ENCODE measurements at places on chromosomes 6 and 20.

- DNase-seq = no peak
Measured at GRCh38 chr6:18165751-18166150, 10.5 kb downstream of the KDM1B start.

- no peak for DNase-seq
Measured at GRCh38 chr6:29516108-29516507, 28.4 kb upstream of the MAS1L start.

DNA sequence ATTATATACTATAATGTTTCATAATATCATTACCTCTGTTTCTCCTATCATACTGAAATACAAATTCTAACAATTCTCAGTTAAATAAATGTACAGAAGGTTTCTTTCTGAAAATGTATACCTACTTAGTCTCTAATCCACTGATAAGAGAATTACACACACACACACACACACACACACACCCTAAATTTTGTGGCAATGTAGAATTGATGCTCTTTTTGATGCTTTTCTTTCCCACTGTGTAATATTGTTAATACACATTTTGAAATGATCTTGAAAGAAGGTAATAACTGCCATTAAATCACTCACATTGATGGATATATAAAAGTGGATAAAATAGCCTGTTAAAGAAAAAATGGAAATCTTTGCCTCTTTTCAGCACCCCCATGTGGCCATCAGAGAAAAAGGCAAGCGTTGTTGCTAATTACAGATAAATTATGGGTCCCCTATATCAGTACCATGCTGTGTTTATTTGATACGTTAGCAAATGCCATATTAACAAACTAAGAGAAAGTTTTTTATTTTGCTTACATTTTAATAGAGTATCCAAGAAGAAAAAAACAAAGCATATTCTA, 76.6 kb upstream of the VGLL2 start:
- no peak for DNase-seq

DNA sequence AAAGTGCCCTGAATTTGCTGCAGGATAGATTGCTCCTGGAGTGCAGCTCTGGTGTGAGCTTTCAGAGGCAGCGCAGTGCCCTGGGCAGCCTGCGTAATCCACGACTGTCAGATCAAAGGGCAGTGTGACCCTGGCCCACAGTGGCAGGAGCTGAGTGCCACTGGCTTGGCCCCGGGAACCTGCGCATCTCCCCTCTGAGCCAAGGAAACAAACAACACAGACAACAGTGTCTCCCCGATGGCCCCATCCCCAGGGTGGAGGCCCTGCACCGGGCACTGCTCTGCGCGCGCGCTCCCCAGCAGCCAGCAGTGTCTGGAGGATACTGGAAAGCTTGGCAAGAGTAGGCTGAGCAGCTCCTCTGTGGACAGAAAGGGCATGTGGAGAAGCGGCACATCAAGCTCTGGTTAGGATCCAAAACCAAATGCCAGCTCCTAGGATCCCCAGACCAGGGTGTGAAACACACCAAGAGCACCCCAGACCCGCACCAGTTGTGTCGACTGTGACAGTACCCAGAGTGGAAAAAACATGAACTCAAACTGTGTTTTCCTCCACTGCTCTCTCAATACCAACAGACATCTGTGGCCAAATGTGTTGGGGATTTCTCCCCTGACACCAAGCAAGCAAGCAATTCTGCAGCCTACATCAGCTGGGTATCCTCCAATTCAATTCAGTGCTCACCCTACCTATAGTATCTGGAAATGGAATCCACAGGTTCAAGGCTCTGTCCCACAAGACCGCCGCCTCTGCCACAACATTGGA, 26.7 kb downstream of the RBCK1 start:
- no peak for DNase-seq

- DNase-seq = no peak
Measured at GRCh38 chr20:61941721-61942405, 123.8 kb downstream of the TAF4 start.

GRCh38 chr20:21564127-21564773, 50.4 kb upstream of the NKX2-2 start:
- DNase-seq = no peak

- peak; percentile 30 for DNase-seq
Measured at GRCh38 chr20:4820806-4821518, 99.3 kb downstream of the PRND start.

- no peak for DNase-seq
Measured at GRCh38 chr6:16087386-16087785, 41.5 kb upstream of the MYLIP start.

- no peak for DNase-seq
Measured at GRCh38 chr6:41442352-41442672, 103.9 kb upstream of the FOXP4 start.

- DNase-seq = no peak
Measured at GRCh38 chr6:131946992-131947955, 3.9 kb downstream of the CCN2 start.

DNA sequence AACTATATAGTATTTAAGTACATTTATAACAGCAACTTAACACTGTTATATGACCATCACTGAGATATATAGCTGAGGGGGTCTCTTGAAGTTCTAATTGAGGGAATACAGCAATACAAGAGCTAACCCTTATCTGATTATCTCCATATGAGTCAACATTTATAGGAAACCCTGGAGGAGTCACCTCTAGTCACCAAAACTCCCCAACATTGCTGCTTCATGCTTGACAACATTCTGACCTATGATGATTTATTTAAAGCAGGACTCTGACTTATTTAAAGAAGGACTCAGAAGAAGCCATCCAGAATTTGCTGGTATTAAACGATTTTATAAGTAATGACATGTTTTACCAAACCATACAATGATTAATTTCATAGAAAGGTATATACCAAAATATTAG, 182.6 kb upstream of the NOX3 start:
- no peak for DNase-seq

DNA sequence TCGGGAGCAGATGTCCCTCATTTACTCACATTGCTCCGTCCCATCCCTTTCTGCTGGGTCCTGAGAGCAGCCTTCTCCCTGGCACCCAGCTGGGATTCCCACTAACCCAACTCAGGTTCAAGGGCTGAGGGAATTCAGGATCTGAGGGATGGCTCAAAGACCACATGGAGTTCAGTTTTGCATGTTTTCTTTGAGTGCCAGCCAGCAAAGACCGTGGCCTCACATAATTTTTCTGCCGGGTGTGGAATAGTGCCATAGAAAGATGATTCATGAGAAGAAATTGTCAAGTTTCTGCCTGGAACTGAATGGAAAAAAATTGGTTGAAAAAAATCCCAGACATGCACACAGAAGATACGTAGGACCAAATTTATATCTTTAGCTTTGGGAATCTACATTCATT, 168.6 kb downstream of the CD83 start:
- DNase-seq = no peak

DNA sequence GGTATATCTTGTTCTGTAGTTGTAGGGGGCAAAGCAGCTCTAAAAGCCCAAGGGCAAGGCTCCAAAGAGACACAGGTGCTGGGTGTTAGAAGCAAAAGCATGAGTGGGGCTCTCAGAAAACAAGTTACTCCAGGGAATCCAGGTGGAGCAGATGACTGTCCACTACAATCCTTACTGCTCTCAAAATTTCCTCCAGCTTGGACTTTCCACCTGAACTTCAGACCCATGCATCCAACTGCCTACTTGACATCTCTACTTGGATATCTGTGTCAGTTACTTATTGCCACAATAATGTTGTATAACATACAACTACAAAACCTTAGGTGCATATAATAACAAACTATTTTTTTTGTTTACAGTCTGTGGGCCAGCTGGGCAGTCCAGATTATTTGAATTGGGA, 22.8 kb upstream of the DTNBP1 start:
- DNase-seq = no peak

GRCh38 chr6:40550202-40551101, 36.7 kb downstream of the LRFN2 start:
- no peak for DNase-seq

DNA sequence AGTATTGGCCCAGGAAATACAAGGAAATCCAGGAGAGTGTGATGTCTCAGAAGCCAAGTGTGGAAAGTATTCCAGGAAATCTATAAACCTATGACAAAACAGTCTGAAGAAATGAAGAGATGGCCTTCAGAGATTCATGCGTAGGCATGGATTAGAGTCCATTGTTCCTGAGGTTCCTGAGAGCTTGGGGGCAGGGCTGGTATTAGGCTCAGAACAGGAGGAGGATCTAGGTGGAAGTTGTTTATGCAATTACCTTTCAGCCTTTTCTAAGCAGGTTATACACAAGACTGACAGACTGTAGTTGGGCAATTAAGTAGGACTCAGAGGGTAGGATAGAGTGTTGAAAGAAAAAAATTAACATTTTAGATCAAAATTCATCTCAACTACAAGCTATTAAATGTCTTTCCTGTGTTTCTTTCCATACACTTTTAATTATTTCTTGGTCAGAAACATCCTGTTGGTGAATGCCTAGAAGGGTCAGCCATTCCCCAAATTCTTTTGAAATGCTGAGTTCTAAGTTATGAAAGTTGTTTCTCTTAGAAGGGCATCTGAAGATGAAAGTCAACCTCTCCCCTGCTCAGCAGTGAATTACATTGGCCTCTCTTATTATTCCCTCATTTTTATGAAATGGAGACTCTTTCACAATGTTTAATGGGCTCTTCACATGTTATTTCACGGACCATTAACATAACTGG, 201.2 kb upstream of the MYLIP start:
- DNase-seq = no peak

DNA sequence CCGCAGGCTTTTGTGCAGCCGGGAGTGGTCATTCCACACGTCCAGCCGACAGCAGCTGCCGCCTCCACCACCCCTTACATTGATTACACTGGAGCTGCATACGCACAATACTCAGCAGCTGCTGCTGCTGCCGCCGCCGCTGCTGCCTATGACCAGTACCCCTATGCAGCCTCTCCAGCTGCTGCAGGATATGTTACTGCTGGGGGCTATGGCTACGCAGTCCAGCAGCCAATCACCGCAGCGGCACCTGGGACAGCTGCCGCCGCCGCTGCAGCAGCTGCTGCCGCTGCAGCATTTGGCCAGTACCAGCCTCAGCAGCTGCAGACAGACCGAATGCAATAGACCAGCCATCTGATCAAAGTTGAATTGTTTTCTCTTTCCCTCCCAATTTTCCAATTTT, 10.6 kb downstream of the RBM24 start:
- DNase-seq = peak; percentile 15

GRCh38 chr6:79031821-79032590, 46.0 kb downstream of the PHIP start:
- no peak for DNase-seq

DNA sequence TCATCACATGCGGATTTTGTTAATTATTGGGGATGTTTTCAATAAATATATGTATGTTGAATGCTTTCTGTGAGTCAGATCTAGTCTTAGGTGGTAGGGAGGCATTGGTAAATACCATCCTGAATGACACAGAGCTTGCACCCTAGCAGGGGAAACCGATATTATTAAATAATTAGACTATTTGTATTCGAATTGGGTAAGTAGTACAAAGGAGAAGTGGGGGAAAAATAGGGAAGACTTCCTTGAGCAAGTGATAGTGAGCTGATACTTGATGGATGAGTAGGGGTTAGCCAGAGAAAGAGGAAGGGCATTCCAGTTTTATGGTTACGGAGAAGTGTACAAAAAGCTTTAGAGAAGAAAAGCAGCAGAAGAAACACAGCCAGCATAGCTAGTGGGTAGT, 1.5 kb downstream of the RIOK1 start:
- DNase-seq = no peak

DNA sequence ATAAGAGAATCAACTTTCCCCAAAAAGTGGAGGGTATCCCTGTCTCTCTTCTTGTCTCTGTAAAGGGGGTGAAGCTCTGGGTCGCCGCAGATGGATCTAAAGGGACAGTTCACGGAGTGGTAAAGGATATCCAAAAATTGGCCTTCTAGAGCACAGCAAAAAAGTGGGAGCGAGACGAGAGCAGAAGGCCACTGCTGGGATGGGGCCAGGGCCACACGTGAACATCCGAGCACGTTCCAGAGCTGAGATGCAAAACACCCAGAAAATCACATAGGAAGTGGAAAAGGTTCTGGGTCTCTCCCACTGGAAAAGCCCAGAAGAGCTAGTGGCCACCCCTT, 837 bp downstream of the TRAM2 start:
- no peak for DNase-seq

GRCh38 chr20:2469991-2470422, 582 bp downstream of the SNRPB start:
- DNase-seq = peak; percentile 19

- DNase-seq = peak; percentile 21
Measured at GRCh38 chr6:43054206-43054943, 724 bp upstream of the CUL7 start.

DNA sequence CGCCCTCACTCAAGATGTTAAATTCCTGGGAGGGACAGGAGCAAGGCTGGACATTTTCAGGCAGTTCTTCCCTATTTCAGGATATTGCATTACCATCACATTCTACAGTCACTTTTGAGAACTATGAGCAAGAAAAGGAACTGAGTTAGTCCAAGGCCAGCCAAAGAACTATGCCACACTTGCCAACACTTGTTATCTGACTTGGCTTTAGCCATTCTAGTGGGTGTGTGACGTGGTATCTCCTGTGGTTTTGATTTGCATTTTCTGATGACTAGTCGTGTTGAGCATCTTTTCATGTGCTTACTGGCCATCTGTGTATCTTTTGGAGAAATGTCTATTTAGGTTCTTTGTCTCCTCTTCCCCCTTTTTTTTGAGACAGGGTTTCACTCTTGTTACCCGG, 12.0 kb downstream of the XRN2 start:
- no peak for DNase-seq

DNA sequence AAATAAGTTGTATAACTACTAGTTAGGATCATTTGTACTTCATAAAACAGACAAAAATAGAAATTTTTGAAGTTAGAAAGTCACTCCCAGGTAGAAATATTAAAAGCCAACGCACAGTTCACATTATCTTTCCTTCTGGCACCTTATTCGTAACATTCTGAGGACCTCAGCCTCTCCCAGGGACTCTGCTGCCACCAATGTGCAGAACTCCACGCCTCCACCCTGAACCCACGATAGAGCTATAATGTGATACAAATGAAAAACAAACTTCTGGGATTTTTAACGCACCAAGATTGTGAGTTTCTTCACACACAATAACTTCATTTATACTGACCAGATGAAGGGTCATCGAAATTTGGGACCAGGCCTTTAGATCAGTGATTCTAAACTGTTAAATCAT, 9.5 kb downstream of the BMP7 start:
- no peak for DNase-seq

DNA sequence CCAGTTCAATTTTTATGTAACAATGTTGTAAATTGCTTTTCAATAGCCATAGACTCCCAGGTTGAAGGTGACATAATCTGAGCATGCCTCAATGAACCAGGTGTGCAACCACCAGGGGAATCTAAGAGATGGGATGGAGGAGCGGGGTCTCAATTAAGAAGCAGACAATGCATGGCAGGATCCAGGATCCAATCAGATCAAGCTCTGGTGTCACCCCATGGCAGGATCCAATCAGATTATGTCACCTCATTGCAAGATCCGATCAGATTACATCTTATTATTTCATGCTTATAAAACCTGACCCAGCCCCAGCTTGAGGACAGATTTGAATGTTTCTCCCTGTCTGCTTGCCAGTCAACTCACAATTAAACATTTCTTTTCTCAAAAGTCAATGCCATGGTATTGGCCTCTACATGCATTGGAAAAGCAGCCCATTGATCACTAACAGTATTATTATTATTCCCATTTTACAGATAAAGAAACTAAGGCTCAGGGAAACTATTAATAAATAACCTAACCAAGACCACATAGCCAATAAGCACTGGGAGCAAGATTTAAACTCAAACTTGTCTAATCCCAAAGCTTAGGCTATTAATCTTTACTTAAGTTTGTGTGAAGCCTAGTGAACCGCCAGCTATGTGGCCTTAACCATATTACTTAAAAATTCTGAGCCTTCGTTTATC, 14.3 kb upstream of the SIRT5 start:
- DNase-seq = peak; percentile 50

GRCh38 chr6:161354276-161354840, 80.5 kb upstream of the AGPAT4 start:
- no peak for DNase-seq
